ENCODE measurements at places on chromosomes 12 and 14. TPM values are rescaled to one million over a fixed set of nuclear protein-coding genes. Genes with fewer than 3 reads are reported as not detected.

Gene SLC38A6
- total RNA-seq = 60.6 TPM

Gene P2RX7
- 0.89 TPM for total RNA-seq

Gene ZC2HC1C
- total RNA-seq = 0.89 TPM

Gene SLC15A5
- total RNA-seq = not detected

Gene NPFF
- not detected for total RNA-seq

Gene OLR1
- total RNA-seq = 0.23 TPM

Gene LAG3
- not detected for total RNA-seq

Gene CACNA2D4
- total RNA-seq = not detected
